ENCODE measurements at places on chromosomes 16 and 17. TPM values are rescaled to one million over a fixed set of nuclear protein-coding genes. Genes with fewer than 3 reads are reported as not detected.

GSG1L gene
- not detected for total RNA-seq

EVPLL gene
- total RNA-seq: not detected

NEUROD2 gene
- total RNA-seq: not detected

ABCA6 gene
- total RNA-seq: not detected

FNDC8 gene
- total RNA-seq: not detected

CFAP97D1 gene
- not detected for total RNA-seq

DNA sequence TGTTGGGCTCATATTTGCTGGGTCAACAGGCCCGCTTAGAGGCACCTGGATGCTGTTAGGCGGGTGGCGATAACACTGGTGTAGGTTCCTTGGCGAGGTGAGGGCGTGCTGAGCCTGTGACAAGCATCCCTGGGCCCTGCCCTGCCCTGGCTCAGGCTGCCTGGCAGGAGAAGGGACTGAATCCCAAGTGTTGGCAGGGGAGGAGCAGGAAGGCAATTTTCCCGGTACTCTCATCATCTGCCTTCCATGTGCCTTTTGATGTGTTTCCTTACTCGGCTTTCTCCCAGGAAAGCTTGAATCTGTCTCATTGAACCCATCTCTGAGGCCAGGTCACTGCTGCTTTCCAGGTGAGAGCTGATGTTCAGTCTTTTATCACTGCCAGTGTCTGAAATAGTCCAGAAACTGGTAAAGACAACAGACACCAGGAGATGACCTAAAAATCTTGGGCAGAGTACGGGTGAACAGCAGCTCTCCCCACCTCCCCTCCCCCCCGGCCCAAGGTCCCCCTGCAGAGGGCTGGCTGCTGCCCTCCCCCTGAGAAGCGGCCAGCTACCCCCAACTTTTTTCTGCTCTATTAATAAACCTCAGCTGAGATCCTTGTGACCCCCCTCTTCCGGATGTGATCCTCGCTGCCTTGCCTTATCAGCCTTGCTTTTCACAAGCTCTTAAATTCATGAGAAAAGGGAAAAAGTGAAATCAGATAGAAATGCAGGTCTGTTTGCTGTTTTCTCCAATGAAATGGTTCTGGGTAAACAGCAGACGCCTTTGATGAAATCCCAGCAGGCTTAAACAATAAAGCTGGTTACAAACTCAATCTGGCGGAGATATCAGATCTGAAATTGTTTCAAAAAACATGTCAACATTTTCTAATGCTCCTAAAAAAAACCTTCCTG lies 29.0 kb downstream of the RTN4RL1 start:
- H3K36me3 ChIP-seq: no peaks in the 10 kb centered on the region
- H3K4me1 ChIP-seq: peaks cover 41% of the 10 kb centered on the region
- DNase-seq: no peak

DNA sequence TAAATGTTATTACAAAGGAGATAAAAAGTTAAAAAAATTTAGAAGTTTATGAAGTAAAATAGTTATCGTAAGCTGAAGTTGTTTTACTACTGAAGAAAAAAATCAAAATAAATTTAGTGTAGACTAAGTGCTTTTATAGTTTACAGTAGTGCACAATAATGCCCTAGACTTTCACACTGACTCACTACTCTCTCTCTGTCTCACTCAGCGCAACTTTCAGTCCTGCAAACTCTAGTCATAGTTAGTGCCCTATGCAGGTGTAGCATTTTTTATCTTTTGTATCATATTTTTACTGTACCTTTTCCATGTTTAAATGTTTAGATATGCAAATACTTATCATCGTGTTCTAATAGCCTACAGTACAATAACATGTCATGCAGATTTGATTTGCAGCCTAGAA lies 17.7 kb upstream of the TOM1L1 start:
- DNase-seq: no peak
- H3K36me3 ChIP-seq: no peaks in the 10 kb centered on the region
- no peak overlapping the region for H3K27ac ChIP-seq
- no peak overlapping the region for H3K4me3 ChIP-seq

DNA sequence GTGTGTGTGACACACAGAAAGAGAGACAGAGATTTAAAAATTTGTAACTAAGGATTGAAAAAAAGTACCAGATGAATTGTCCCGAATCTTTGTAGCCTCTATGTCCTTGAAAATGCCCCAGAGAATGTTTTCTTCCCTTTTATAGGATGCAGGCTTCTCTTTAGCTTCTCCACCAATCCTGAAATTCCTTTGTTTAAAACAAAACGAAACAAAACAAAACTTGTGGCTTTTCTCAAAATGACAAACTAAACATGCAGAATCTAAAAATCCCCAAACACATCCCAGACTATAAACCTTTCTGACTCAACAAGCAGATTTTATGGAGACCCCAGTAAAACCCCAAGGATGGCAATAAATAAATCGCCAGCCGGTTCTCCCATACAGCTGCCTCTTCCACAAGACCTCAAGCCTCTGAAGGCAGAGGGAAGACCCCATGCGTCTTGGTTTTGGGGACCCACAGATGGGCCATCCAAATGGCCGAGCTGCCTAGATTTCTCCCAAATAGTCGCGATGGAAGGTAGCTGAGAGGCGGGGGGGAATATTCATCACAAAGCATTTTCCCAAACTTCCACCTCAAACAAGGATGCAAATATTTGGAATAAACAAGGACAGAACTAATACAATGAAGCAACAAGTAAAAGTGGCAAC lies 269.5 kb upstream of the FOXF1 start:
- no peak overlapping the region for H3K27ac ChIP-seq
- peaks cover 9% of the 10 kb centered on the region for H3K4me1 ChIP-seq
- DNase-seq: no peak
- H3K4me3 ChIP-seq: no peak overlapping the region
- H3K36me3 ChIP-seq: no peaks in the 10 kb centered on the region
- H3K27me3 ChIP-seq: peaks cover 5% of the 10 kb centered on the region

- H3K27me3 ChIP-seq: no peaks in the 10 kb centered on the region
- peaks cover 26% of the 10 kb centered on the region for H3K4me1 ChIP-seq
- DNase-seq: no peak
- H3K27ac ChIP-seq: no peak overlapping the region
Measured at GRCh38 chr16:27258241-27258734, 10.3 kb downstream of the NSMCE1 start.

DNA sequence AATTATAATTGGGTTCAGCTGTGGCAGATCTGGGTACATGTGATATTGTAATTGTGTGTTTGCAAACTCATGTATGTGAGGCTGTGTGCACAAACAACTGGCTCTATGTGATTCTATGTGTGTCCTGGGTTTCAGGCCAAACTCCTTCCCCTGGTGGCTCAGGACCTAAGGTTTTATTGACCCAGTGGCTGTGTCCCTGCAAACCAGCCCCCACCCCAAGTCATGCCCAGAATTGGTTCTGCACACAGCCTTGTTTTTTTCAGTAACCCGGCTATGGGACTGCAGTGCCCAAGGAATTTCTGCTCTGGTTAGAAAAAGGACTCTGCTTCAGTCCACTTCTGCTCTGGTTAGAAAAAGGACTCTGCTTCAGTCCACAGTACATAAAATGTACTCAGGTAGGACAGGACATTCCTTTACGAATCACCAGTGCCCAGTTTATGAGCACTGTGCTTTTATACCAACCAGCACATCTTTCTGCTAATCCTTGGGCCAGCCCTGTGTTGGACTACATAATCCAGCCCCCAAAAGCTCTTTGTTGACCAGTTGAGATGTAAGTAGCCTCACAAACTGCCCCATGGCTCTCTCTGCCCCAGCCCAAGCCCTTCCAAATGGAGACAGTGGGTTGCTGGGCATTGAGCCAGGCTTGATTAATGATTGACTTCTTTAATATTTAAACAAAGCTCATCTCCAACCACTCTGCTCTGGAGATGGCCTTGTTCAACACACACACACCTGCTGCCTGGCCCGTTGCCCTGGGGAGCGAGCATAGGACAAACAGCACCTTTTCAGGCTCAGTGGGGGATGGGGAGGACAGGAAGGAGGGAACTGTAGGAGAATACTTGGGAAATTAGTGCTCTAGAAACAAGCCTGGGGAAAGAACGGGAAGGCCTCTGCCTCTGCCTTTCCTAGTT lies 2.9 kb upstream of the KCNH6 start:
- no peak for DNase-seq
- no peaks in the 10 kb centered on the region for H3K36me3 ChIP-seq
- no peaks in the 10 kb centered on the region for H3K4me1 ChIP-seq
- H3K4me3 ChIP-seq: no peak overlapping the region
- no peak overlapping the region for H3K27ac ChIP-seq
- H3K27me3 ChIP-seq: peaks cover 19% of the 10 kb centered on the region
